ENCODE measurements at places on chromosomes 7 and 10. TPM values are rescaled to one million over a fixed set of nuclear protein-coding genes. Genes with fewer than 3 reads are reported as not detected.

DNA sequence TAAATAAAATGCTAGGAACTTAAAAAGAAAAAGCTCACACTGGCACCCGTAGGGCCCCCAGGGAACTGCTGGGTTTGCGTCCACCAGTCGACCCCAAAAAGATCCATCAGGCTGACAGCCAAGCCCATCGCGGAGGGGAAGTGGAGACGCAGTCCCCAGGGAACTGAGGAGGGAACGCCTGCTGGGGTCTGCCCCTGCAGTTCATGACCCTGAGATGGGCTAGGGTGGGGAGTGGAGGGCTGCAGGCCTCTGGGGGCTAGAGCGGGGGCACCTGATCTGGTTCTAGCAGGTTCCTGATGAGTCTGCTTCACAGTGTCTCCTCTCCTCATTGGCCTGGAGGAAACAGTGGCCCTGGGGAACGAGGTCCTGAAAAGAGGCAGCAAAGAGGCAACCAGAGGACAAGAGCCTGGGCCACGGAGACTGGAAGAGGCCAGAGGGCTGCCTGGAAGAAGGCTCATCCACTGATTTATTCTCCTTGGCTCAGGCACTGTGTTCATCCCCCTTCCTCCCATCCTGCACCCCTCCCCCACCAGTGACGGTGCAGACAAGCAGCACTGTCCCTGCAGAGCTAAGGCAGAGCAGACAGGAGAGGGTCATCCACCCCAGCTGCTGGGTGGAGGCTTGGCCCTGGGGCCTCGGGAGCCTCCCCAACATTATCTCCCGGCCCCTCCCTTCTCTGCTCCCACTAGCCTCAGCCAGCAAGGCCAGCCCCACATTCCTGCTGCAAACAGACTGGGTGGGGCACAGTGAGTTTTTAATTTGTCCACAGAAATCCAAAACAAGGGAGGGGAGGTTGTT, 24.7 kb upstream of the HSPA12A start:
- H3K27ac ChIP-seq: no peak overlapping the region
- H3K4me3 ChIP-seq: no peak overlapping the region
- no peak for DNase-seq
- no peaks in the 10 kb centered on the region for H3K36me3 ChIP-seq

DNA sequence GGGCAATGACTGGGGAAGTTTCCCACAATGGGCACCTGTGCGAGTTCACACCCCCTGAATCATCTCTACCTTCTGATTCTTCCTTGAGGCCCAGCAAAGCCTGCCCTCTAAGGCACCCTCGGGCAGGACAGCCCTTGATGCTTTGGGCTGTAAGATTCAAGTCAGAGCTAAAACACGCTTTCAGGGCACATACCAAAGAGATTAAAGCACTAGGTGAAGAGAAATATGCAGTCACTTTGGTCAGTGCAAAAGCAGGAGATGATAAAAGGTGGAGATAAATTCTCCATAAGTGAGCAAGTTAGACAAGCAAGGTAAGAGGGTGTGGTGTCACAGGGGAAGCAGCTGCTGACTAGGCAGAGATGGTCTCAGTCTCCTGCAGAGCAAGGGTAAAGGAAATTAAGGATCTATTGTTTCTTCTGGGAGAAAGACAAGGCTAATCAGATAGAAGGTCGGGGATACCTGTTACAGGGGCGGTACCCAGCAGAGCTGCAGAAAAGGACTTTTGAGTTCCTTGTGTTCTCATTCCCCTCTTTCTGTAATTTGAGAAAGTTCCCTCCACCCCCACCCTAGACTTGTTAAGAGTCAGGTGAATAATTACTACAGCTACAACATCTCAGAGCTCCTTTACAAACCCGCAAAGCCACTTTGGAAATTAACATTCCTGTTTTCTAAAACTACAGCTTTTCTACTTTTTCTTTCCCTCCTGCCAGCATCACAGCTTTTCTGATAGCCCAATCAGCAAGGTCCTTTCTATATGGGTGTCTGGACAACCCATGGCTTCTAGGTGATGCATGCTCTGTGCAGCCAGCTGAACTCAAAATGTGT, 26.4 kb downstream of the PDLIM1 start:
- H3K27me3 ChIP-seq: no peaks in the 10 kb centered on the region
- no peak overlapping the region for H3K27ac ChIP-seq
- H3K4me3 ChIP-seq: no peak overlapping the region
- DNase-seq: no peak

- DNase-seq: no peak
- H3K27ac ChIP-seq: no peak overlapping the region
- H3K27me3 ChIP-seq: no peaks in the 10 kb centered on the region
- H3K36me3 ChIP-seq: peaks cover 94% of the 10 kb centered on the region
These were observed 26.7 kb downstream of the WAC start for GRCh38 chr10:28559618-28560017.

- H3K4me3 ChIP-seq: no peak overlapping the region
- no peaks in the 10 kb centered on the region for H3K36me3 ChIP-seq
- peaks cover 28% of the 10 kb centered on the region for H3K4me1 ChIP-seq
- DNase-seq: peak; percentile 74
These were observed 35.4 kb downstream of the DRGX start for GRCh38 chr10:49360271-49361177.

DNA sequence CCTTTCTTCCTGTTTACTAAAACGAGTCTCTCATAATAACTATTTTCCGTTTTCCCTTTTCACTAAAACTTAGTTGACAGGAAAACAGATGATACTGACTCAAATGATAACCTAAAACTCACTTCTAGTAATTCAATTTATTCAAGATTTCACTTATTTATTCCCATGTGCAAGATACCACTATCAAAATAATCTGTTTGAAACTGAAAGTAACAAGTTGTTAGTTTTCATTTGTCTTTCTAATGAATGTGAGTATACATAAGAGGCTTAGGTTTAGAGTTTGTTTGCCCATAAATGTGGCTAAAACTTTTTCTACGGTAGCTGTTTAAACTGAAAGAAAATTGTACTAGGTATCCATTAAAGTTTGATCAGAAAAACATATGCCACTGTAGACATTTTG, 314.9 kb upstream of the STEAP1 start:
- H3K4me3 ChIP-seq: no peak overlapping the region
- no peaks in the 10 kb centered on the region for H3K36me3 ChIP-seq

DNA sequence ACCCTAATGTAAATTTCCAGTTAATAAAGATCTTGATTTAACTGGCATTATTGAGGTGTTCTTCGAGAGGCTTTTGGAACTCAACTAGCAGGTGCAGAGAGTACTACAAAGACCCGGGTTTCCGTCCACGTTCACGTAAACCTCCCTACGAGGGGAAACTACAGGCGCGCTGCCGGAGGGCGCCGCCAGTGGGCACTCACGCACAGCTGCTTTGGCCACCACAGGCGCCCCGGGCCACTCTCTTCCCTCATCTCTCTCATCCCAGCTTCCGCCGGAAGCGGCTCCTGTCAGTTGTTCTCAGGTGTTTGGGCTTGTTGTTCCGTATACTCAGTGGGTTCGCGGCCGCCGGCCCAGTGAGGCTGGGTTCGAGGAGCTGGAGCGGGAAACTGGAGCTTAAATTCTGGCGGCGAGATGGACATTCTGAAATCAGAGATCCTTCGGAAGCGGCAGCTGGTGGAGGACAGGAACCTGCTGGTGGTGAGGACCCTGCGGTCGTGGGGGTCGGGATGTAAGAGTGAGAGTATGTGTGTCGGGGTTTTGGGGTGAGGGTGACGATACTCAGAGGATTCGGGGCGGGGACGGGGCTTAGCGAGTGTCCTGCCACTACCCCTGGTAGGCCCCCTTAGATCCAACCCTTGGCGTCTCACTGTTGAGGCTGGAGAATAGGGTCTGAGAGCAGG, at the start of gene PRPF18:
Gene PRPF18, plus strand, starts transcription at position 290 of the 680 bp plus-strand sequence. Its CDS starts 122 bp downstream, at position 412.
- H3K4me3 ChIP-seq: peak within 1 kb of the TSS; percentile 76
- peak; percentile 86 for DNase-seq
- H3K36me3 ChIP-seq: no peaks in the 10 kb centered on the region
- no peaks in the 10 kb centered on the region for H3K27me3 ChIP-seq
- peak within 1 kb of the TSS; percentile 6 for H3K27ac ChIP-seq

DNA sequence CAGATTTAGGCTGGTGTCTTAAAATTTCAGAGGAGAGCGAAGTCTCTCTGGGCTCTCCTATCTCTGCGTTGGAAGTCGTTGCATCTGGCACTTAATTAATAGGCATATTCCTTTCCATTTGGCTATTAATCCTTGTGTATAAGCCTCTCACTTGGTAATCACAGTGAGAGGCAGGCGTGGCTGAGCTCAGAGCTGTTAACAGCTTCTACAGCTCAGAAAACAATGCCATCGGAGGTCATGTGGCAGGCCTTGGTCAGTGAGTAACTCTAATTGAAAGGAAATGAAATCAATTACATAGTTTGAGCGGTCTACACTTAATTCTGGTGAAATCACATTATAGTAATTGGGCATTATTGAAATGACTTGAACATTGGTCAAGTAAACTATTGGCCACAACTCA, 135.1 kb downstream of the DPY19L1 start:
- no peaks in the 10 kb centered on the region for H3K36me3 ChIP-seq
- no peak overlapping the region for H3K27ac ChIP-seq
- H3K27me3 ChIP-seq: no peaks in the 10 kb centered on the region
- no peak for DNase-seq
- no peak overlapping the region for H3K4me3 ChIP-seq
- H3K4me1 ChIP-seq: no peaks in the 10 kb centered on the region

- H3K4me1 ChIP-seq: no peaks in the 10 kb centered on the region
- H3K4me3 ChIP-seq: no peak overlapping the region
- no peak overlapping the region for H3K27ac ChIP-seq
- no peaks in the 10 kb centered on the region for H3K36me3 ChIP-seq
- peak; percentile 30 for DNase-seq
These were observed 346.6 kb upstream of the KLF6 start for GRCh38 chr10:4131407-4132215.

The PNLIP gene
- total RNA-seq: not detected

The COL1A2 gene
- 0.12 TPM for total RNA-seq
